ENCODE measurements at places on chromosomes 3 and 15.

DNA sequence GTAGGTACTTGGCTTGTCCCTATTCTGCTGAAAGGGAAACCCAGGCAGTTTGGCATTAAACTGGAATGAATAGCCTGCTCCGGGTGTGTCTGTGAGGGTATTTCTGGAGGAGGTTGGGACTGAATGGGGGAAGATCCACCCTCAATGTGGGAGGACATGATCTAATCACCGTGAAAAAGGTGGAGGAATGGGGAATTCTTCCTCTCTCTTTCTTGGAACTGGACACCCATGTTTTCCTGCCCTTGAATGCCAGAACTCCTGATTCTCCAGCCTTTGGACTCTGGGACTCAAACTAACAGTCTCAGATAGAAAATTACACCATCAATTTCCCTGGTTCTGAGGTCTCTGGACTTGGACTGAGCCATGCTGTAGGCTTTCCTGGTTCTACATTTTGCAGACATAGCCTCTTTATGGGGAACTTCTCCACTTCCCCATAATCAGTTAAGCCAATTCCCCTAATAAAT lies 391.7 kb downstream of the EDEM1 start:
- no peak for DNase-seq

- DNase-seq = no peak
These were observed 110.7 kb downstream of the TJP1 start for GRCh38 chr15:29711531-29711930.

GRCh38 chr15:73004462-73004861 lies 47.8 kb upstream of the NEO1 start:
- DNase-seq = no peak

DNA sequence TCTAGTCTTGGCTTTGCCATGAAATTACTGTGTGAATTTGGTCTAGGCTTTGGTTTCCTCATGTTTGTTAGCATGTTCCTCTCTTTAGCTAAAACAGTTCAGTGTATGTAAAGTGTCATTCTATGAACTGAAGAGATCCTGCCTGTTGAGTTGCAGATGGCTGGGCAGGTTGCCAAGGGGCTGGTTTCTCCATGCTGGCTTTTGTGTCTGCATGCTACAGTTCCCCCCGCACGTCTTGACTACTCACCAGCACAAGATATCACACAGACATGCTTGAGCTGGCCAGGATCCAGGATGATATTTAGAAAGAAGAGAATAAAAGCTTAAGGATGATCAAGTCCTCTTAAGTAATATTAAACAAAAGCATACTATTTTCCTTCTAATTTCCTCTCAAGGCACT lies 90.2 kb downstream of the CERS3 start:
- no peak for DNase-seq

DNA sequence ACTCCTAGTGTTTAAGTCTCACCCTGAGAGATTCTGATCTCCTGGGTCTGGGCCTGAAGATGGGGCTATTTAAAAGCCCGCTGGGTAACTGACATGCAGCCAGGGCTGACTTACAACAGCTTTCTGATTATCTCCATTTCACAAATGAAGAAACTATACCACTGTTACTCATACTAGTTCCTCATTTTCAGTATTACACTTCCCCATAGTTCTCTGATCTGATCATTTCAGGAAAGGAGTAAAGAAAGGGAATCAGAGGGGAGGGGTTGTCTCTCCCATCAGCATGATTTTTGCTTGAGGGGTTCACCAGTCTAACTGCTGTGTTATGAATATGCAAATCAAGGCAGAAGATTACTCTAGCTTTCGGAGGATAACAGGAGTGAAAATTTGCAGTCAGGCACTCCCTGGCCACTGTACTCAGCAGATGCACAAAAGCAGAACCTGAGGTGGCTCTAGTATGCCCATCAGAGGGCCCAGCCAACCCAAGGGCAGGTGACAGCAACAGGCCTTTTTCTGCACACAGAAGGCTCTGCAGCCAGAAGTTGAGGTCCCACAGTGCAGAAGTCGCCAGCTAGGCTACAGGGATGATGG lies 59.4 kb downstream of the DAPK2 start:
- no peak for DNase-seq

DNA sequence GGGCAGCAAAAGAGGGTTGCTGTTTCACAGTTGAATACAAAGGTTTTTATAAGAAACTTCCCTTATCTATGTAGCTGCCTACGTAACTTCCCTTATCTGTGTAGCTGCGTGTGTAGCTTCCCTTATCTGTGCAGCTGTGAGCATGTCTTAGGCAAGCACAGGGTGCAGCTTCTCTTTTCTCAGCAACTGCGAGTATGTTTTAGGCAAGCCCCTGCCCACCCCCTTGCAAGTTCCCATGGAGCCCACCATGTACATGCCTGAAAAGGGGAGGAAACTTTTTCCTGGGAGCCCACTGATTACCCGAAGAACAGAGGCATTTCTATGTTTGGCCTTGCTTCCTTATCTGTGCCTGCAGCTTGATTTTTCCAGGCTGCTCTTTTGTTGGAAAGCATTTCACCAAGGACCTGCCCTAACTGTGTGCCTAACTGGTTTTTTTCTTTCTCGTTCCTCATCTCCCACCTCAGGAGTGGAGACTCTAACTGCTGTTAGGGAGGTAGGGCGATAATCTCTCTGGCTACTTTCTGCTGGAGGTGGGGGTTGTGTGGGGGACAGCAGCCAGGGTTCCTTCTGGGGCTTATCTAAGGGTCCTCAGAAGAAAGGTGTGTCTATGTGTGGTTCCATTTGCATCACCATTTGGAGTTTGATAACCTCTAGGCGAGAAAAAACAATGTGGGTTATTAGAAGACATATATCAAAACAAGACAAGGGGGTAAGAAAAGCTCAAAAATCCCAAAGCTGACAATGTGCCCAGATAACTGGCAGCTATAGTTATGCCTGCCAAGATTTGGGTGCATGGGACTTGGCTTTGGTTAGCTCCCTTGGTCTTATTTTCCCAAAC lies 26.0 kb downstream of the SORD start:
- no peak for DNase-seq

GRCh38 chr3:10242182-10243065 lies 5.8 kb upstream of the TATDN2 start:
- DNase-seq = peak; percentile 56

- no peak for DNase-seq
These were observed 4.8 kb downstream of the BMF start for GRCh38 chr15:40103864-40104271.

- DNase-seq = no peak
These were observed 1.8 kb downstream of the ARL8B start for GRCh38 chr3:5123937-5124336.

GRCh38 chr3:126340943-126341754 lies 16.1 kb downstream of the KLF15 start:
- DNase-seq = no peak

DNA sequence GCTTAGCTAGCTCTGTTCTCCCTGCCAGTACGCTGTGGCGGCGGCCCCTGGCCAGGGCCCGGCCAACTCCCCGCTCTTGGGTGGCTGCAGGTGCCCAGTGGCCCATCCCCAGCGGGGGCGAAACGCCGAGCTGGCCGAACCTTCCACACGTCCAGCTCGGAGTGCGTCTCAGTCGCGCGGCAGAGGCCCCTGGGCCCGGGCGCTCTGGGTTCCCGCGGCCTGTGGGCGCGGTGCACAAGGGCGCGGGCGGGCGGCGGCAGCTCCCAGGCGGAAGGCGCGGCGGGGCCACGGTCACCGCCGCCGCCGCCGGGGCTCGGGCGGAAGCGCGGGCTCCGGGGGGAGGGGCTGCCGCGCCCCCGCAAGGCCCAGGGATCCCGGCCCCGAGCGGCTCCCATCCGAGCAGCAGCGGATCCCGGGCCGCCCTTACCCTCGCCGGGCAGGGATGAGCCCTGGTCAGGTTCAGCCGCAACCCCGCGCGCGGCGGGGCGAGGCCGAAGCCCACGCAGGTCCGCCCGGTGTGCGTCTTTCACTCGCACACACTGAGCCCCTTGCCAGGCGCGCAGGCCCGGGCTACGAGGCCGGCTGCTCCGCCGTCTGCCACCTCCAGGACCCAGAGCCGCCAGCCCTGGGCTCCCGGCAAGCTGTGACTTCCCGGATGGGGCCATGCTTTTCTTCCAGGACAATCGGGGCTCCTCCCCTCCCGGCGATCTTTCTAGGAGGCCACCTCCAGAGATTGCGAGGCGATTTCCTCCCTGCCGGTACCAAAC lies 54.2 kb downstream of the CCDC54 start:
- peak; percentile 19 for DNase-seq

- DNase-seq = no peak
These were observed 54.1 kb upstream of the TFRC start for GRCh38 chr3:196135693-196136639.

- no peak for DNase-seq
These were observed 21.4 kb downstream of the KPNA1 start for GRCh38 chr3:122493296-122493695.

DNA sequence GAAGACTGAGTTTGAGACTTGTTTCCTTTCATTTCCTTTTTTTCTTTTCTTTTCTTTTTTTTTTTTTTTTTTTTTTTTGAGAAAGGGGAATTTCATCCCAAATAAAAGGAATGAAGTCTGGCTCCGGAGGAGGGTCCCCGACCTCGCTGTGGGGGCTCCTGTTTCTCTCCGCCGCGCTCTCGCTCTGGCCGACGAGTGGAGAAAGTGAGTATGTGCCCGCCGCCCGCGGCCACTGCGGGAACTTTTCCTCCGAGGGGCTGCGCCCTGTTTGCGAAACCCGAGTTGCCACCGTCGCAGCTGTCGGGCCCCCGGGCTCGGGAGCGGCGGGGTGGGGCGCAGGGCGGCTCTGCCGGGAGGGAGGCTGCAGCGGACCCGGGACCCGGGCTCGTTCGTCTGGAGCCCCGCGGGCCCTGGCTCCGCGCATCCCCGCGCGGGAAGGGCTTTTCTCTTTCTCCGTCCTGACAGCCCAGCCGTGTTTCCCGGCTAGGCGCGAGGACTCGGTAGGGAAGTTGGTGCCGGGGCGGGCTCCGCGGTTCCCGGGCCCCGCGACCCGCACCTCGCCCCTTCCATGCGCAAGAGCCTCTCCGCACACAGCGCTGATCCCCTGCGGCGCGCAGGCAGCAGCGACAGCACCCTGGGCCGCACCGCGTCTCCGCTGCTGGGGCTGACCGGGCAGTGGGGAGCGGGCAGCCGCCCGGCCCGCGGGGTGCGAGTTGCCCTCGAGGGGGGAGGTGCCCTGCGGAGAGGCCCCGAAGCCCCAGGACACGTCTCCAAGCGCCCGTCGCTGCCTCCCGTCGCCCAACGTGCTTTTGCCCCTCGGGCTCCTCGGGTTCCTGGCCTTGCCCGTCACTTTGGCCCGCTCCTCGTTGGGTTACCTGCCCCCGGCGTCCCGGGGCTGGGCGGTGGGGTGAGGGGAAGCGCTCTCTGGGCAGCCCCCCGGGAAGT lies 1.4 kb downstream of the IGF1R start:
- peak; percentile 28 for DNase-seq

GRCh38 chr15:48965972-48966371 lies 2.3 kb upstream of the SHC4 start:
- no peak for DNase-seq
